ENCODE measurements at places on chromosomes 2 and 18. TPM values are rescaled to one million over a fixed set of nuclear protein-coding genes. Genes with fewer than 3 reads are reported as not detected.

SERPINB12 gene
- not detected for total RNA-seq

CHRNG gene
- total RNA-seq: not detected

GNAL gene
- 23.8 TPM for total RNA-seq

DNA sequence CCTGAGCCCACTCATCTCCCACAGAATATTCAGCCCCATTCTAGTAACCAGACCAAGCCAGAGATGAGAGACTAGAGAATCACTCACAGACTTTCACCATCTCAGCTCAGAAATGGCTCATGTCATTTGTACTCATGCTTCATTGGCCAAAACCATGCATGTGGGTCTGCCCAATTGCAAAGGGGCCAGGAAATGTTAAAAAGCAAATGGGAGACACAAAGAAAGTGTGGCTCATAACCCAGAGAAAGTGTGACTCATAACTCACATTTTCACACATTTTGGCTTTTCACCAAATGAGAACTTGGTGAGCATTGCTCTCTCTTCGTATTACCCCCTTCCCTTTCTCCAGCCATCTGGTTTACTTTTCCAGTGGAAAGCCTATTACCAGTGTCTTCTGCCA lies 66.2 kb downstream of the MDH1 start:
- H3K4me3 ChIP-seq: no peak overlapping the region
- no peak overlapping the region for H3K27ac ChIP-seq
- H3K4me1 ChIP-seq: no peaks in the 10 kb centered on the region

DNA sequence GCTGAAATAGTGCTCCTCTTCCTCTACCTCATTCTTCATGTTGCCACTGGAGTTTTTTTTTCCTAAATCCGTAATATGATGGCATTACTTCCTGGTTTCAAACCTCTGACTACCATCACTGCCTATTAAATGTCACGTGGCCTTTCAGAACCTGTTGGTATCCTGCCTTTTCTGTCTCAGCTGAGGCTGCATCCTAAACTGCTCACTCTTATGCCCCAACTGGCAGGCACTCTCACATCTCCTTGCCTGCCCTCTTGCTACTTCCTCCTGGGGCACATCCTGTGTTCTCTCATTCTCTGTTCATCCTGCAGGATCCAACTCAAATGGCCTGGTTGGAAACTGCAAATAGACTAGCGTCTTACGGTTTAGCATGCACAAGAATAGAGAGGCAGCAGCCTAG lies 468.1 kb upstream of the FANCL start:
- H3K36me3 ChIP-seq: no peaks in the 10 kb centered on the region
- no peak for DNase-seq
- no peak overlapping the region for H3K4me3 ChIP-seq
- no peak overlapping the region for H3K27ac ChIP-seq
- H3K4me1 ChIP-seq: peaks cover 4% of the 10 kb centered on the region
- H3K27me3 ChIP-seq: no peaks in the 10 kb centered on the region

DNA sequence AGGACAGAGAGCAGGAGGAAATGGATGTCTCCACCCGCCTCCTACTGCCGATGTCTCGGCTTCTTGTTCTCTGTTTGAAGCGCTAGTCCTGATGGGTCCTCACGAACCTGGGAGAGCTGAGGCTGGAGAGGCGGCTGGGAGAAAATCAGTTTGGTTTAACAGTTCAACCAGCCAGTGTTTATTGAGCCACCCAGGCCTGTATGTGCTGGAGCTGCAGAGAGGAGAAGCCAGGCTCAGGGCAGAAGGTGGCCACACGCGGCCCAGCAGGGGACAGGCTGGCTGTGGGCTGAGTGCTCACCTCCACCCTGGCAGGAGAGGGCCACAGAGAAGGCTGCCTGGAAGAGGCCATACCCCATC lies 202.1 kb downstream of the CYP26B1 start:
- DNase-seq: peak; percentile 8
- no peak overlapping the region for H3K27ac ChIP-seq
- no peaks in the 10 kb centered on the region for H3K4me1 ChIP-seq
- no peaks in the 10 kb centered on the region for H3K36me3 ChIP-seq
- no peak overlapping the region for H3K4me3 ChIP-seq

- no peaks in the 10 kb centered on the region for H3K4me1 ChIP-seq
- no peak for DNase-seq
- H3K27ac ChIP-seq: no peak overlapping the region
- no peaks in the 10 kb centered on the region for H3K36me3 ChIP-seq
- H3K4me3 ChIP-seq: no peak overlapping the region
- H3K27me3 ChIP-seq: no peaks in the 10 kb centered on the region
Measured at GRCh38 chr18:37341473-37342086, 224.0 kb downstream of the CELF4 start.

DNA sequence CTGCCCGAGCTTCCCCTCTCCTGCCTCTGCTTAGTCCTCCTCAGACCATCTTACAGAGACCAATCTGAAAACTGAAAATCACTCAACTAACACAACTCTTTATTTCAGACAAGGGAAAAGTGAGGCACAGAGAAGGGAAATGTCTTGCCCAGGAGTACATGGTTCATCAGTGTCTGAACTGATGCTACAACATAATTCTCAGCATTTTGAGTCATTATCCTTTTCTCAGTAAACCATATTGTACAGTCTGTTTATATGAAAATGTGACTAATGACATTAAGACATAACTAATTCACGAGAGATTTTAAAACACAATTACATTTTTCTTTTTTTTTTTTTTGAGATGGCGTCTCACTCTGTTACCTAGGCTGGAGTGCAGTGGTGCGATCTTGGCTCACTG lies 62.7 kb downstream of the ITSN2 start:
- no peak overlapping the region for H3K4me3 ChIP-seq
- peaks cover 45% of the 10 kb centered on the region for H3K36me3 ChIP-seq
- H3K4me1 ChIP-seq: no peaks in the 10 kb centered on the region
- no peak overlapping the region for H3K27ac ChIP-seq
- no peak for DNase-seq

GRCh38 chr2:130300258-130300969 lies 42.3 kb upstream of the IMP4 start:
- H3K4me1 ChIP-seq: no peaks in the 10 kb centered on the region
- no peak overlapping the region for H3K27ac ChIP-seq
- H3K4me3 ChIP-seq: no peak overlapping the region
- H3K27me3 ChIP-seq: no peaks in the 10 kb centered on the region

DNA sequence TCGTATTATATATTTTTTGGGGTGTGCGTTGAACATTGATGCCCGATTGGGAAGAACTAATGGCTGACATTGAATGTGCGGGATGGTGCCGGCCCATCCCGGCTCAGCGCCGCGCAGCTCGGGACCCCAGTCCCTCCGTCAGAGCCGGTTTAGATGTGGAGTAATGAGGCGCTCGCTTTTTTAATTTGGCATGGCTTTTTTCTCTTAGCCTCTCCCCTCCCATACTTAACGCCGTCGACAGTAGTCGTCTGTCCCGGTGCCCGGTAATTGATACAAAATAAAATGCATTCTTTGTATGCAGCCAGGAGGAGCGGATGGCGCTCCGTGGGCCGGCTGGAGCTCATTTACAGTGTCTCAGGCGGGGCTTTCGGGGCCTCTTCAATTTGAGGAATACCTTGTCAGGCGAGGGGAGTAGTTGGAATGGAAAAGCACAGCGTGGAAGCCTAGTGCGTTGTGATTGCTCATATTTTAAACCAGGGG lies 209.2 kb downstream of the GBX2 start:
- no peak overlapping the region for H3K27ac ChIP-seq
- H3K4me1 ChIP-seq: no peaks in the 10 kb centered on the region
- no peaks in the 10 kb centered on the region for H3K27me3 ChIP-seq
- no peak overlapping the region for H3K4me3 ChIP-seq
- H3K36me3 ChIP-seq: no peaks in the 10 kb centered on the region
